ENCODE measurements at places on chromosomes 13 and 19.

DNA sequence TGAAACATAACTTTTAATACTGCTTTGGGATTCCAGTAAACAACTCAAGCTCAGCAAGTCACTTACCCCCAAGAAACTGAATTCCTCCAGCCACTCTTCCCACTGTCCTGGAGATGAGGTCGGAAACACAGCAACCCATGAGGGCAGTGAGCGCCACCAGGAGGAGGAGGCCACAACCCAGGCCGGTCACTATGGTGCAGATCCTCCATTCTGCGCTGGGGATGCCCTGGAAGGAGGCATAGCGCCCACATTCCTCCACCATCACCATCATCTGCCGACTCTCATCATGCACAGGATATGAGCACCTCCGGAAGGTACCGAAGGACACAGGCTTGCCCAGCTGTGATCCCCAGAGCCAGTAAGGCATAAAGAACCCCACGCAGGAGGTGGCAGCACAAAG is 2.2 kb downstream of the LHFPL6 start:
- DNase-seq: peak; percentile 5

DNA sequence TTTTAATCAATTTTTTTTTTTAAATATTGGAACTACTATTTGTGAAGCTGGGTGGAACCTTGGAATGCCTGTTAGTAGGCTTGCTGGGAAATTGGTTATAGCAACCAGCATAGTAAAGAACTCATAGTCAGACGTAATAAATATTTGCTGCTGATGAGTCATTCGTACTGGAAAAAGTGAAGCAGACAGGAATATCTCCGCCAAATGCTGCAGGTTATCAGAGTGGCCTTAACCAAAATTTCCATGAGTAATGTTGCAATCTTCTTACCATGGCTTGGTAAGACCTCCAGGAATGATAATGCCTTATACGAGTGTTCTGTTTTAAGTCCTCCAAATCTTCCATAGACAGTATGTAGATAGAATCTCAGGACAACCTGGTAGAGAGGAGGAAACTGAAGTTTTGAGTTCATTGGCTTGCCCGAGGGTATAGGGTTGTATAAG is 34.2 kb downstream of the MBNL2 start:
- no peak for DNase-seq

DNA sequence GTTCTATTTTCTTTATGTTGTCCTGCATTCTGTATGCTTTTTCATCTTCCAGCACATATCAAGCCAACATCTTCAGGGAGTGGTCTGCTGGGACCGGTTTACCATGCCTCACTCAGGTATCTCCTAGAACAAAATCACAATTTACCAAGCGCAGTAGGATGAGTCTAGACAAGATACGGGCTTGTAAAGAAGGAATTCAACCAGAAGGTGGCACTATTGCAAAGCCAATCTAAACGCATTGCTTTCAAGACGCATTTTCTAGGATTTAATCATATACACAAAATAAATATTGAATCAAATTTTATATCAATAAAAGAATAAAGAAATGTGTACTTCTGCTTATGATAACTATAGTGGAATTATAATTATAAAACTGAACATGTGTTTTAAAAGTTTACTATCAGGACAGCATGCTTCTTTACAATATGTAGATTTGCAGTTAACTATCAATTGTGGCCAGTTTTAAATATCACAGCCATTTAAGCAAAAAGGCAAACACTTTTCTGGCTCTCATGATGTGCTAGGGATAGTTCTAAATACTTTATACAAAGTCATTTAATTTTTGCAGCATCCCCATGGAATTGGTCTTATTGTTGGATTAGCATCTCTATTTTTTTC is 16.1 kb upstream of the TPP2 start:
- peak; percentile 2 for DNase-seq

DNA sequence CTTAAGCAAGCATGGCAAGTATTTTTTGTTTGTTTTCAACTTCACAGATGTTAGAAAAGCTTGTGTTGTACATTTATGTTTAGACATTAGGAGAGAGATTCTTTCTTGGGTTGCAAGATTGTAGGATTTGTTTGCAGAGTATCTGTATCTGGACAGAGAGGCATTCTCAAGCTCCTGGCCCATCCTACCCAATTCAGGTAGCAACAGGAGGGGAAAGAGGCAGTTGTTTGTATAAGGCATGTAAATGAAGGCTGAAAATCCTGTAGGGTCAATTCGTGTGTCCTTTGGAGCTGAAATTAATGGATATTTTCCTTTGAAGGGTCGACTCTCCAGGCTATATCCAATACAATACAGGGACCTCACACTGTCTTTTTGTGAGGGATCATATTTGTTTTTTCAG is 147.3 kb downstream of the KCNRG start:
- no peak for DNase-seq

GRCh38 chr13:113172419-113172926 is 14.0 kb downstream of the PROZ start:
- DNase-seq: no peak

GRCh38 chr19:43781630-43782310 is 997 bp upstream of the KCNN4 start:
- DNase-seq: no peak

GRCh38 chr13:25490236-25490635 is 118.5 kb downstream of the ATP8A2 start:
- DNase-seq: no peak

- no peak for DNase-seq
These were observed 3.2 kb upstream of the PLPP2 start for GRCh38 chr19:294341-294945.

GRCh38 chr19:3893509-3894179 is 13.2 kb downstream of the ATCAY start:
- DNase-seq: no peak

DNA sequence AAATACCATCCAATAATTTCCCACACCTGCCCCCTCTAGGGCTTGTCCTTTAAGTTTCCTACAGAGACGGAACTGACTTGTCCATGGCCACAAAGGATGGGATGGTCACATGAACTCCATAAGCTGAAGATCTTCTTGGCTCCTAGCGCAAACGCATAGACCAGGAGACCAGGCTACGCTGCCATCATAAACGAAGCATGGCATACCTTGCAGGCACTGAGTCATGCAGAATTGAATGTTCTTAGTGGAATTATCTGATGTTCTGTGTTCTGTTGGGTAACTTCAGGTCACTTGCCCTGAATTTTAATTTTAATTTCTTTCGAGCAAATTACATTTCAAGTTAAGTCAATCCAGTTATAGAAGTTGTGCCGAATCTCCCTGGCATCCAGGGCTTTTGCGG is 96.4 kb upstream of the STARD13 start:
- DNase-seq: no peak

DNA sequence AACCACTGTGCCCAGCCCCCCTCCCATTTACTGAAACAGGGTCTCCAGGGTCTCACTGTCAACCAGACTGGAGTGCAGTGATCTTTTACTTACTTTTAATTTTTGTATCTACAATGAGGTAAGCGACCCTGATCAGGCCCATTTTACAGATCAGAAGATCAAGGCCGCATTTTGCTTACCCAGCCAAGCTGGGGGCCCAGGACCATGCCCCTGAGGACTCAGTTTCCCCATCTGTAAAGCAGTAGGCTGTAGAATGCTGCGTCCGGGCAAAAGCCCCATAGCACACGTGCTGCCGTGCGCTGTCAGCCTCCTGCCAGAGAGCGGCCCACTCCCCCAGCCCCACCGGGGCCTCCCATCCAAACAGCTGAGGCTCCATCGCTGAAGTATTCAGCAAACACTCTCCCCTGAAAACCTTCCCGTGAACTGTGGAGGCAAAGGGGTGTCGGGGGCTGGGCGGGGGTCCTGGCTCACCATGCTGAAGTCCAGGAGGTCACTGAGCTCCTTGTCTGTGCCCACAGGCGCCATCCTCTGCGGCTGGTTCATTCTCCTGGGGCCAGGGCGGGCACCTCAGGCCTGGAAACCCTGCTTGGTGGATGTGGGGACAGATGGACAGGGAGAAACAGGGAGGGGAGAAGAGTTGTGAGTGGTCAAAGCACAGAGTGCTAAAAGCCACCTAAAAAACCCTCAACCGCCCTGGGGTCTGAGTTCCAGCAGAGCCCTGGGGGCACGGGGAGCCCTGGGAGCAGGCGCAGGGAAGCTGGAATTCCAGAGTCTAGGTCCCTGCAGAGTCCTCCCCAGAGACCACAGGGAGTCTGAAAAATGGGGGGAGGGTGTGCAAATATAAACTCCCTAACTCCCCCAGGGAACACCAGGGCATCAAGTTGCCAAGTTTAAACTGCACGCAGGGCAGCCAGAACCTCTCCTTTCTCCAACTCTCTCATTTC is 2.4 kb downstream of the TCF3 start:
- no peak for DNase-seq

DNA sequence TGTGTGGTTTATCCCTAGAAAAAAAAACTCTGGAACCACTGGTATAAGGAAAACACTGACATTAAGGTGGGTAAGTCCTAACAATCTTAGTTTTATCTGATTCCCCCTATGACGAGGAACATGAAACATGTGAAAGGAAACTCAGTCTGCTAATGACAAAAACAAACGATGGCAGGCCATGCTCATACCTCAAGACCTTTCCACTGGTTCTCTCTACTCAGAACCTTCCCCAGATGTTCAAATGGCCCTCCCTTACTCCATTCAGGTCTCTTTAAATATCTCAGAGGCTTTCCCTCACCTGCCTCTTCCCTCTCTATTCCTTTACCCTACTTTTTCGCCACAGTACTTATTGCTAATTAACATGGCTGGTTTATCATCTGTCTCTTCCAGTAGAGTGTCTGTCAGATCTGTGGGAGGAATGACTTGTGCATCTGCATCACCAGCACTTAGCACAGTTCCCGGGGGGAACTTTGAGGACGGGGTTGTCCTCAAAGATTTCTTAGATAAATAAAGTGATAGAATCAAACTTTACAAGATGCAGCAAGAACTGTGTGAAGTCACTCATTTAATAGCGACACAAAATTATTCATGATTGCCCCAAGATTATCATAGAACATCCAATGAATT is 1.5 kb downstream of the TUBGCP3 start:
- no peak for DNase-seq
